ENCODE measurements at places on chromosomes 16 and 17.
A peak's percentile ranks its signal among the peaks of the same experiment; 100 is the strongest.

GRCh38 chr17:10875430-10875851 is 37.6 kb upstream of the PIRT start:
- no peak for DNase-seq

DNA sequence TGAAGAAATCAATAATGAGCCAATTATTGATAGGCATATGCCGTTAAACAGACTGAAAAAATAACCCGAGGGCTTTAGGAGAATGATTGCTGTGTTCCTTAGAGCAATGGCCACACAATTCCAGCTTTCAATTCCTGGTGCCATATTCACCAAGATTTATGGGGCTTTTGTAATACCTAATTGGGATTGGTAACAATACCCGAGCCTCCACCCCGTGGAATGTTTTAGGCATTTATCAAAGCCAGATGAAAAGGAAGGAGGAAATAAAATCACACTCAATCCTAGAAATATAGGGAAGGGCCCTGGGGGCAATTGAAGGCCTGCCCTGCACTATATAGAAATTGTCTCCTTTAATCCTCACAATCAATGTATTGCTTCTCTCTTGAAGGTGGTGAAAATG is 42.1 kb upstream of the MLYCD start:
- DNase-seq, result no peak

DNA sequence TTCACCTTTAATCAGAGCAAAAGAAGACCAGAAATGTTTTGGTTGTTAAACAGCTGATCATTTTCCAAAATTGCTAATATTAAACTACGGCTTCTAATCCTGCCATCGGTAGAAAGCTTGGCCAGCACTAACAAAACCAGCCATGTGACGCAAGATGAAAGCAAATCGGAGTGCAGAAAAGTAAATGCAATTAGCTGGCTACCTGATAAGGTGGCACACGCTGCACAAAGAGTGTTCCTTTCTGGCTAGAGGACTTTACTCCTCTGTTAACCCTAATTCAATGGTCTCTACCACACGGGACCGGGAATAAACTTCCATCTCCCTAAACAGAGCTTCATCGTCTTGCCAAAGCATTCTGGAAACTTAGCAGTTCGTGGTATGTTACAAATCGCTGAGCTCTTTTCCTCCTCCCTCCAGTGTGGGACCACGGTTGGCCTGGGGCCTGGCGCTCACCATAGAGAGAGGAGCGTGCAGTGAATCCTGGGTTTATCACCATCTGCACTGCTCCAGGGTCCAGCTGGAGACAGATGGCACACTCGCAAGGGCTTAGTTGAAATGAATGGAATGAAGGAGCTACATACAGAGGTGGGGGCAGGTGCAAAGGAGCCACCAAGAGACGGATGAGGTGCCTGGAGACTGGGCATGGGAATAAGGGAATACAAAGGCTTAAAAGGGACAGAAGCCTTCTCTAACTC is 10.1 kb upstream of the COG1 start:
- DNase-seq, result no peak

- no peak for DNase-seq
These were observed 70.5 kb downstream of the MPRIP start for GRCh38 chr17:17112628-17113200.

GRCh38 chr16:58863042-58863441 is 128.9 kb upstream of the GOT2 start:
- DNase-seq, result no peak

DNA sequence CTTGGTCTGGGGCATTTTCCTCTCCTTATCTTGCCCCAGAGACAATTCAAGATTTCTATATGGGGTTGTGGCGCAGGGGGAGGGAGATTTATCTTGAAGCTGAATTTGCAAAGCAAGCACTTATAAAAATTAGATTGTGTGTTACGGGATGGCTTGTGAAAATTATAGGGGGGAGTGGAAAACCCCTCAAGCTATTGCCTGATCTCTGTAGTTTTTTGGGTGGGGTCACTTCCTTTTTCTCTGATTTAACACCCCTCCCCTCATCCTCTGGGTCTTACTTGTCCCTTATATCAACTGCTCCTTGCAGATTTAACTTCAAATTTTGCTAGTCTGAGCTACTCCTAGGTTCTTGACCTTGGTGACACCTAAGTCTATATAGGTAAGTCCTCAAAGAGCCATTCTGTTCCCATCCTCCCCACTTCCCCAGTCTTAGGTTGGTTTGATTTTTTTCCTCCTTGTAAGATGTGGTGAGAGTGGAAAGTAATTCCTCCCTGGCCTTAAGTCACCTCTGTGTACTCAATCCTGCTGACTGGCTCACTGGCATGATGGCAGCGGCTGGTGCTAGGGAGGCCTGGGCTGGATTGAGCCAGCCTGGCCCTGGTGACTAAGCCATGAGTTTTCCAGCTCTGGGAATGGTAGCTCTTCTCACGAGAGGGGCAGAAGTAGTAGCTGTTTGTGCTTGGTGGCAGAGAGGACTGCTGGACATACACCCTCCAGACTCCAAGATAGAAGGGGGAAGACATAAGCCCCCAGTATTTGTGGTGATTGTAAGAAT is 2.3 kb downstream of the ARL4D start:
- peak; percentile 95 for DNase-seq

DNA sequence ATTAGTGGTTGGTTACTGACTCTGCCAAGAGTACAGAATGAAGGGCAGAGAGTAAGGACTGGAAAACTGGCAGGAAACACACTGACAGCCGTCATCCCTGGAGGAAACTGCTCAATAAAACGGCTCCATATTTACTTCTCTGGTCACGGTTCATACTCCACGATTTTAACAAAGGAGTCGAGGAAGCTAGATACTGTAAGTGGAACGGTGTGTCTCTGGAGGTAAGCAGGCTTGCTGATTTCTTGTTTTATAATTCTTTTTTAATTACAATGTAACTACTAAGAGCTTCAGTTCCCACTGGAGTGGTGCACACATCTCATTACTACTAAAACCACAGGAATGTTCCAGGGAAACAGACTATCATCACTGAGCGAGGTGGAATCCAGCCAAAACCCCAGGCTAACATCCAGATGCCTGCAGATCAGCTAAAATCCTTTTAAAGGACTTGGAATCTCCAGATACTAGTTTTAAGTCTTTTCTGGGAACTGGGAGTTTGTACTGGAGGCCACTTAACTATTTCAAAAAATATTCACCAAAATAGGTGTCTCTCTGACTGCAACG is 17.8 kb downstream of the SERPINF1 start:
- DNase-seq, result peak; percentile 73

DNA sequence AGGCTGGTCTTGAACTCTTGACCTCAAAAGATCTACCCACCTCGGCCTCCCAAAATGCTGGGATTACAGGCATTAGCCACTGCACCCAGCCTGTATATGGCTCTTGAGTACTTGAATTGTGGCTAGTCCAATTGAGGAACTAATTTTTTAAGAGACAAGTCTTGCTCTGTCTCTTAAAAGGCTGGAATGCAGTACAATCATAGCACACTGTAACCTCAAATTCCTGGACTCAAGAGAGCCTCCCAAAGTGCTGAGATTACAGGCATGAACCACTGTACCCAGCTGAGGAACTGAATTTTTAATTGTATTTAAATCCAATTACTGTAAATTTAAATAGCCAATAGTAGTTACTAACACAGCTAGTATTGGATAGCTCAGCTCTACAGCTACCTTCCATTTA is 50.6 kb downstream of the MED13 start:
- no peak for DNase-seq

DNA sequence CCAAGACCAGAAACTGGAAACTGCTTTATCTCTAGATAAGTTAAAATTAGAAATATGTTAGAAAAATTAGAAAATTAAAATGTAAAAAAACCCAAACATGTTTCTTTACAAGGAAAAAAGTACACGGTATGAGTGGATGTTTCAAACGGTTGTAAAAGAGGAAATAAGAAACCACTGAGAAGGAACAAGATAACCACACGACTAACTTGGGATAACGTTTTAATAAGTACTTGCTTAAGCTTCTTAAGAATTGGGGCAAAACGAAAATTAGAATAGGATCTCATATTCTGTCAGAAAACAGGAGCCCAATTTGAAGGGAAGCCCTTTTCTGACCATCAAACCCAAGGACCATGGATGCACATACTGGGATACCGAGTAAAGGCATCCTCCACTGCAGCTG is 31.0 kb downstream of the MBTPS1 start:
- no peak for DNase-seq

DNA sequence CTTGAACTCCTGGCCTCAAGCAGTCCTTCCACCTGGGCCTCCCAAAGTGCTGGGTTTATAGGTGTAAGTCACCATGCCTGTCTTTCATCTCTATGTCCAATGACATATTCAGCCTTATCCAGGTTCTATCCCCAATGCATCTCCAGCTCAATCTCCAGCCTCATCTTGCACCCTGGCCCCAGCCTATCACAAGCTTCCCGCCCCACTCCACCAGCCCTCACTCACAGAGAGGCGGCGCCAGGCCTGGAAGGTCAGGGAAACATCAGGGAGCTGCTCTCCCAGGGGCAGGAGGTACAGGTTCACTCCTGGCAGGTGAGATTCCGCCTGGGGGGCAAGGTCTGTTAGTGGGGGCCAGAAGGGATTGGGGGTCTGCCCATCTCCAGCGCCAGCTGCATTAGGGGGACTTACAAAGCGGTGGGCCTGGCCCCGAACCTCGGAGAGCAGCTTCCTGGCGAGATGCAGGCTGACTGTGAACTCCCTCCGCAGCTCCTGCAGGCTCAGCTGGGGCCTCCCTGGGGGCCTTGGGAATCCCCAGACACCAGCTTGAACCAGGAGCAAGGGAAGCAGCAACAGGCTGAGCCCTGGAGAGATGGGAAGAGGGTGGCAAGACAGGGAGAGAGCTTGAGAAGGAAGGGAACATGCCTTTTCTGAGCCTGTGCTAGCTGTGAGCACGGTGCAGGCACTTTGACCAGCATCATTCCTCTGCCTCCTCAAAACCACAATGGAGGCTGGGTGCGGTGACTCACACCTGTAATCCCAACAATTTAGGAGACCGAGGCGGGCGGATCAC is 3.0 kb downstream of the IL27 start:
- no peak for DNase-seq

- DNase-seq, result peak; percentile 64
These were observed 156.4 kb downstream of the CMIP start for GRCh38 chr16:81601008-81601428.

DNA sequence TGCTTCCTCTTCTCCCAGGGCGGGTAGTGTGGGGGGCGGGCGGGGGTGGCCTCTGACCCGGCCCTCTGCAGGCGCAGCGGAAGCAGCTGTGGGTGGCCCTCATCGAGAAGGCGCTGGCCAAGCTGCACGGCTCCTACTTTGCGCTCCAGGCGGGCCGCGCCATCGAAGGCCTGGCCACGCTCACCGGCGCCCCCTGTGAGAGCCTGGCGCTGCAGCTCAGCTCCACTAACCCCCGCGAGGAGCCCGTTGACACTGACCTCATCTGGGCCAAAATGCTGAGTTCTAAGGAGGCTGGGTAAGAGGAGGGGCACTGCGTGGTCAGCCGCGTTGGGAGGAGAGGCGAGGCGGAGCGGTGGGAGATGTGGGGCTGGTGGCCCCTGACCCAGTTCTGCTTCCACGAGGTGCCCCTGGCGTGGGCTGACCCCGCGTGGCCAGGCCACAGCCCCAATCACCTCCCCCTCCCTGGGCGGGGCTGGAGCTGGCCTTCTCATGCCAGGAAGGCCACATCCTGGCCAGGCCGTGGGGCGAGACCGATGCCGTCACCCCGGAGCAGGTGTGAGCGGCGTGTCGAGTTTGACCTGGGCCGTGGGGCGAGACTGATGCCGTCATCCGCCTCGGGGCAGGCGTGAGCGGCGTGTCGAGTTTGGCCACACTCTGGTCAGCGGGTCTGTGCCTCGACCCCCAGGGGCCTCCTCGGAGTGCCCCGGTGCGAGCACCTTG is 10.5 kb upstream of the PRR35 start:
- DNase-seq, result no peak

DNA sequence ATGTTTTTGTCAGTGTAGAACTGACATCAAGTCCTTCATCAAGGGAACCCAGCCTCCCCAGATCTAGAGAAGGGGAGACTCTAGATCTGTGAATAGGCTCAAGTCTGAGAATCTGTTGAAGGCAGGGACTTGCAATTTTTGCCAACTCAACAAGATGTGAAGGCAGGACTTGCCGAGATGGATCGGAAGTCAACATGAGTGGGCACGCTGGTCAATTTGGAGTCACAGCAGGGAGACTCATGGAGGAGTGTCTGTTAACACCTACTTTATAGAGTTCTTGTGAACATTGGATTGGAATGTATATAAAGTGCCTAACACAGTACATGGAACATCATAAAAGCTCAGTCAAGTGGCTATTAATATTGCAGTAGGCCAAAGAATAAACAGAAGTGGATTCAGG is 10.0 kb downstream of the ZNF689 start:
- no peak for DNase-seq

DNA sequence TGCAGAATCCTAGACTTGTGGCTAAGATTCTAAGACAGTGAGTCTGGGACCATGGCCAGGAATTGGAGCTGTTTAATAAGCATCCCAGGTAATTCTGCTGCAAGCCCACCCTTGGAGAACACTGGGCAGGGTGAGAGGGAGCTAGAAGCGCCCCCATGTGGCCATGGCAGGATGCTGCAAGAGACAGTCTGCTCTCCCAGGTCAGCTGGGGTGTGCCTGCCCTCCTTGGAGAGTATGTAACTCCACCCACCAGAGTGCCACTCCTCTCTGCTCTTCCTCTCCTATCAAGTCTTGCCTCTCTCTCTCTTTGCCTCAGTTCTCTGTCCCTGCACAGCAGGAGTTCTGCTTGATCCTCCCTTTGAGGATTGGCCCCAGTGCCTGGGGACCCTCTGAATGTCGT is 14.9 kb downstream of the RCVRN start:
- peak; percentile 37 for DNase-seq

DNA sequence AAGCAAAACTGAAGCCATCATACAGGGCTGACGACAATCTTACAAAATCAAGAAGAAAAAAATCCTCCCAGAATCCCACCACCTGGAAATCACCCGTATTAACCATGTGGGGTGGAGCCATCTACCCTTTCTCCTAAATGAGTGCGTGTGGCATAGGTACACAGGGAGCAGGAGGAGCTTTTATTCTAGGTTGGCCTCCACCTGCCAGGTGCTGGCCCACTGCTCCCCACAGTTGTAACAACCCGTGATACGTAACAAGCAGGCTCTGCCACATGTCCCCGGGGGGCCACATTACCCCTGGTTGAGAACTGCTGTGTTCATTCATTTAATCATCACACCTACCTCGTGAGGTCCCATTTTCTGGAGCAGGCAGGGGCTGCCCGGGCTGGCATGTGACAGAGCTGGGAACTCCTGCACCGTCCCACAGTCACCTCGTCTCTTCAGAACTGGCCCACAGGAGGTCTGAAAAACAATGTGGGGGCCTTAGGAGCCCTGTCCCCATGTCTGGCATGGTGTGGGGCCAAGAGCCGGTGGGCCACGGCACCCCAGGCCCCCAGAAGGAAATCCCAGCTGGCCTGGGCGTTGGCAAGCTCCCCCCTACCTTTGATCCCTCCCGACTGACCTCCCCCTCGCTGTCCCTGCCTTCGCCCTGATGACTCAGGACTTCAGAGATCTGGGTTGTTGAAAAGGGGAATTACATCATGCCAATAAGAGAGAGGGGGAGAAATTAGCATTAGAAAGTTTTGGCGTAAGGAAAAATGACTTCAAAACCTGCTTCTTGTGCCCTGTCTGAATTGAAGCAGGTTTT is 12.9 kb downstream of the CMIP start:
- peak; percentile 70 for DNase-seq
